ENCODE measurements at places on chromosomes 12 and 14.

GRCh38 chr14:89474464-89474863, 57.4 kb upstream of the FOXN3 start:
- no peaks in the 10 kb centered on the region for H3K36me3 ChIP-seq
- DNase-seq, result no peak
- no peak overlapping the region for H3K4me3 ChIP-seq
- no peaks in the 10 kb centered on the region for H3K27me3 ChIP-seq
- H3K27ac ChIP-seq, result no peak overlapping the region
- H3K4me1 ChIP-seq, result peaks cover 38% of the 10 kb centered on the region

DNA sequence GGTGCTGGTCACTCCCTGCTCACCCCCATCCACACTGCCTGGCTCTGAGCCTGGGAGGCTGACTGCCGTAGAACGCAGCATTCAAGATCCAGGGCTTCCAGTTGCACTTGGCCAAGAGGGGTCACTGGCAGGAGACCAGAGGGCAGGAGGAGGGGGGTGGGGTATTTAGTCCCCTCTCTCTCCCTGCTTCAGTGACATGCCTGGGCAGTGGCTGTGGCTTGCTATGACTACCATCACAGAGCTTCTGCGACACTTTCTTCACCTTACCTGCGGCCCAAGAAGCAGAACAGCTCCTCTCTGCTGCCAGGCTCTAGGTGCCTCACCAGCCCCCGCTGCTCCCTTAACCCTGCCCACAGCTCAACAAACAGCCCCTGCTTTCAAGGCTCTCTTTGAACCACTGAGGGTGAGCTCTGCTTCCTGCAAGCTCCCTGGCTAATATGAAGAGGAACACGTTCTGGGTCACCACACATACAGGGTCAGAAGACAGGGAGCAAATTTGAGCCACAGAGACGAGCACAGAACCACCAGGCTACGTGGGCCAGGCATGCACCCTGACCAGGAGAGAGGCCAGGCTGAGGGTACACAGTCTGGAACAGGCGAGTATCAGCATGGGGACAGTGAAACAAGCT, 55.7 kb downstream of the ITPK1 start:
- peaks cover 29% of the 10 kb centered on the region for H3K4me1 ChIP-seq
- no peak overlapping the region for H3K4me3 ChIP-seq
- no peak for DNase-seq
- H3K27me3 ChIP-seq, result no peaks in the 10 kb centered on the region
- H3K27ac ChIP-seq, result no peak overlapping the region
- H3K36me3 ChIP-seq, result no peaks in the 10 kb centered on the region

DNA sequence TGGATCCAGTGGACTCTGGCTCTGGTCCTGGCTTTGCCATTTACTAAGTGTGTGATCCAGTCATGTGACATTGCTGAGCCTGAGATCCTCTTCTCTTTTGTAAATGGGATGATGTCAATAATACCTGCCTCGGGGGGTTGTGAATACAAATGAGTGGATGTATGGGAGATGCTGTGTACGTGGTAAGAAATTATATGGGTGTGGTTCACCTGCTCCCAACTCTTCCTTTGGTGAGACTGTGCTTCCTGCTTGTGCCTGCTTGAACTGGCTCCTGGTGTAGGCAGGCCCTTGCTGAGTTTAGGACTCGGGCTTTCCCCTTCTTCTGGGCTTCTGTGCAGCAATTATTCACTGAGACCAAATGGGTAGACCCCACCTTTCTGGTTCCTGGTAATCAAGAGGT, 189.5 kb upstream of the FRMD6 start:
- H3K4me1 ChIP-seq, result no peaks in the 10 kb centered on the region
- no peak for DNase-seq
- H3K27me3 ChIP-seq, result no peaks in the 10 kb centered on the region
- no peak overlapping the region for H3K27ac ChIP-seq
- H3K36me3 ChIP-seq, result no peaks in the 10 kb centered on the region

- no peak for DNase-seq
- H3K27me3 ChIP-seq, result no peaks in the 10 kb centered on the region
- no peaks in the 10 kb centered on the region for H3K36me3 ChIP-seq
- H3K27ac ChIP-seq, result no peak overlapping the region
- no peak overlapping the region for H3K4me3 ChIP-seq
These were observed 8.2 kb upstream of the GALNT9 start for GRCh38 chr12:132337557-132337956.

DNA sequence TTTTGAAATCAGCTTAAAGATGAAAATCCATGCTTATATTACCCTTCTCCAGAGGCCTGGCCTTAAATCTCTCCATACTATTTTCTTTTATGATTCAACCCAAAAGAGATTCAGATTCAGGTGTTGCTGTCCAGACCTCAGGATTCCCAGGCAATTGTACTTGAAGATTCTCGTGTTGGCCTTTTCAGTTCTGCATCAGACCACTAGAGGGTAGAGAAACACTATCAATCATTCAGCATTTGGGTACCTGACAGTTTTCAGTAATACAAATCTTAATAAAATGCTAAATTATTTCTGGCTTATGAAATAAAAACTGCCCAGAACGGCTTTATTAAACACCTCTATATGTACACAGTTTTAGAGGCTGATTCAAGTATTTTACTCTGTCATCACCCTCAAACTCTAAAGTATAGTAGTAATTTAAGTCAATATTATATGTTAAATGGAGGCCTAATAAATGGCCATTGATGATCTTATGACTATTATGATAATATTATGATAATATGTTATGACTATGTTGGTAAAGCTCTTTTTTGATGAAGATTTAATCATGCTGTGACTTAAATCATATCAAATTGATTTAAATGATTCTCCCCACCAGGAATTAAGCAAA, 301.1 kb downstream of the DUSP6 start:
- no peak overlapping the region for H3K27ac ChIP-seq
- no peak overlapping the region for H3K4me3 ChIP-seq
- no peaks in the 10 kb centered on the region for H3K27me3 ChIP-seq
- no peak for DNase-seq
- H3K4me1 ChIP-seq, result no peaks in the 10 kb centered on the region
- no peaks in the 10 kb centered on the region for H3K36me3 ChIP-seq

- H3K4me3 ChIP-seq, result no peak overlapping the region
- no peaks in the 10 kb centered on the region for H3K4me1 ChIP-seq
- H3K36me3 ChIP-seq, result peaks cover 9% of the 10 kb centered on the region
- no peak overlapping the region for H3K27ac ChIP-seq
- no peak for DNase-seq
These were observed 18.6 kb downstream of the LARP4 start for GRCh38 chr12:50419112-50419909.
